ENCODE measurements at places on chromosomes 16 and 17.

DNA sequence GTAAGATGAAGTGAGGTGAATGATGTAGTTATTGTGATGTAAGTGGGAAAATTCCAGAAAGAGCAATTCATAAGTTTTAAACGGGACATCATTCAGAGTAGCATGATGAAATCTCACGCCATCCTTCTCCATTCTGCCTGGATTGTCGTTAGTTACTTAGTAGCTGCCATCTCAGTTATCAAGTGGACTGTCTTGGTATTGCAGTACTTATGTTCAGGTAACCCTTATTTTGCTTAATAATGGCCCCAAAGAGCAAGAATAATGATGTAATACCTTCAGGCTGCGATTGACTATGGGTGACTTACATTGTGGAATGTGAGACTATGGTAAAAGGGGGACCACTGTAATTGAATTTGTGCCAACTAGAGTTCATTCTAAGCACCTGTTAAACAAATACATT, 234.1 kb upstream of the TOM1L1 start:
- DNase-seq: no peak

DNA sequence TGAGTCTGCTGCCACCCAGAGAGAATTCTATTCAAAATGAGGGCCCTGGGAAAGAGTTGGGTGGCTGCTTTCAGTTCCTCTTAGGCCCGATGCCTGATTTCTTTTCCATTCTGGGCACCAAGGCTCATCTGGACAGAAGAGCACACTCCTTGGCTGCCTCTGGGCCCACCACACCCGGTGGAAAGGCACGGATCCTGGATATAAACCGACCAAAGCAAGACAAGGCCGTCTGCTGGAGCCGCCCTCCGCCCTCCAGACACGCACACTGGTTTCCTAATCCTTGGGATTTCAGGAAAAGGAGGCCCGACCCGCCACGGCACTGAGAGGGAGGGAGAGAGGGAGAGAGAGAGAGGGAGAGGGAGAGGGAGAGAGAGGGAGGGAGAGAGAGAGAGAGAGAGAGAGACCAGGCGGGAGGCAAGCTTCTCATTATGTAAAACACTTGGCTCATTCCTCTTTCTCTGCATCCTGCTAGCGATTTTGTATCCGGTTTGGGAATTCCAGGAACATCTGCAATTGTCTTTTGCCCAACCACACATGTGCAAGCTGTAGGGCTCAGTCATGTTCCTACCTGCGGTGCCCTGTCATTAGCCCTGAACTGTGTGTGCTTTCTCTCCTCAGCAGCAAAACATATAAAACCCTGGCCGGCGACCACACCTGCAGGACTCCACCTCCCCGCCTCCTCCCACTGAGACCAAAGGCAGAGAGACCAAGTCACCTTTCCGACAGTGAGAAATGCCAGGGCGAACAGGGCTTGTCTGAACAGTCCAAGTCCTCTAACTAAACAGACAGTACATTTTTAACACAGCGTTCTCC, 347.2 kb downstream of the SOX9 start:
- DNase-seq: no peak

GRCh38 chr17:28573521-28573920, 2.2 kb upstream of the PIGS start:
- DNase-seq: no peak

- DNase-seq: no peak
These were observed 800 bp downstream of the PLEKHH3 start for GRCh38 chr17:42675965-42676423.

- DNase-seq: no peak
These were observed 21.2 kb downstream of the IGFBP4 start for GRCh38 chr17:40464392-40464855.

Data from effector CD4-positive, alpha-beta T cell (primary cell).